Hepatic stellate cell (primary cell): ENCODE measurements at places on chromosomes 3 and 15.

DNA sequence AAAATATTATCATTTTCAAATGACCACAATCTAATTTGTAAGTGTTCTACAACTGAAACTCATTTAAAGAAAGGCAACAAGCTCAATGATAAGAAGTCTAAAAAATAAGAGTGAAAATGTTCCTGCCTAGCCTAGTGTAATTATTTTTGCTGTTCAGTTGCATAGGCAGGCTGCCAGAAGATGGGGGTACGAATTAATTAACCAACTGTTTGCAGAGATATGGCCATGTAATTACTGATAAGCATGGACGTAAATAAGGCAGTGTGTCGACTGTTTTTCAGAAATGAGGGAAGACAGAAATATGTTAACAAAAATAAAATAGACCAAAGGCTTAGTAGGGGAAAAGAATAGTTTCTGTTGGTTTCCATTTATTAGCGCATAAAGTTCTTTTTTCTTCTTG, 24.7 kb upstream of the SCAANT1 start:
- DNase-seq, result no peak

DNA sequence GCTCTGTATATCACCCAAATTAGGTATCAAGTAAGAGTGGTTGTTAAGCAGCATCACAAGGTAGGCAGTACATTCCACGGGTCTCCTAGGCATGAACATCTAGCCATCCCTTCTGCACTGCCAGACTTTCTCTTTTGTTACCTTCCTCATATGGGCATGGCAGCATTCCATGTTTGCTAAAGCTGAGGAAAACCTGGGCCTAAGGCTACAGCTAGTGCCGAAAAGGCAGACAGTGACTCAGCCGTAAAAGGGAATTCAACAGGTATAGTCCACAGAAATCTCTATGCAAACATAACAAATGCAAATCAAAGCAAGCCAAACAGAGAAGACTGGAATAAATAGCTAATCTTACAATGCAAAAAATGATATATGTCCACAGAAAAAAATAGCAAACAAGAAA, 645.4 kb downstream of the ZBBX start:
- no peak for DNase-seq

- DNase-seq, result no peak
Observed at GRCh38 chr3:126924458-126924857, 58.5 kb upstream of the PLXNA1 start.

DNA sequence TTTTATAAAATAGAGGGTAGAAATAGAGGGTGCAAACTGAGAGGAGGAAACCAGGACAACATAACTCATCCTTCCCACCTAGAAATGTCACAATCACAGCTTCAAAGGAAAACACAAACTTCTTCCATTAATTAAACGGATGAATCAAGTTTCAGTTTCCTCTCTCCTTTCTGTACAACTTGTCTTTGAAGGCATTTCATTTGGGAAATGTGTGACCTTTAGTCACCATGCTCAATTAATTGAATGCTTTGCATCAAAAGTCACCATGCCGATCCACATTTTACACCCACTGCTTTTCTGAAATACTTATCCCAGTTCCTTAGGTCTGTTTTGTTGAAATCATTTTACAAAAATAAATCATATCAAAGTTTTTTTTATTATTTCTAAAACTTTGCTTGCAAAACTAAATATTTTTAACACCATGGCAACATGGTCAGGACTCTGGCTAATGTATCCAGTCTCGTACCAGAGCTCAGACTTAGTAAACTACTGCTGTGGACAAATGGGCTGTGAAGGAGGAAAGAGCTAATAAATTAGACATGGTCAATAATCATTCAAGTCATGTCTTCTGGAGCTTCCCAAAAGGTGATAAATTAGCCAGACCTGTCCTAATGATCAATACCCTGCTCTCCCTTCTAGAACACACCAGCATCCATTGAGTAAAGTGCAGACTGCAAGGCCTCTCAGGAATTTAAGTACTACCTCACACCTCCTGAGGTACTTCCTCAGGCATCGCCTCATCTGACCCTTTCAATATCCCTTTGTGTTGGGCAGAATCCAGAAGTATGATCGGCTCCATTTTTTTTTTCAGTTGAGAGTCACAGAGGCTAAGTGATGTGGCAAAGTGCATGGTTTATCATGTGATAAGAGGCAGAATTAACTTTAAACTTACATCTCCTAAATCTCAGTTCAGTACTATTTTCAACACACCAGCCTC, 161.3 kb downstream of the GREM1 start:
- no peak for DNase-seq

- no peak for DNase-seq
Observed at GRCh38 chr3:197471221-197472010, 84.4 kb downstream of the BDH1 start.

GRCh38 chr15:50996641-50997040, 88.2 kb downstream of the AP4E1 start:
- no peak for DNase-seq

- DNase-seq, result no peak
Observed at GRCh38 chr15:73171711-73172110, 119.4 kb downstream of the NEO1 start.

DNA sequence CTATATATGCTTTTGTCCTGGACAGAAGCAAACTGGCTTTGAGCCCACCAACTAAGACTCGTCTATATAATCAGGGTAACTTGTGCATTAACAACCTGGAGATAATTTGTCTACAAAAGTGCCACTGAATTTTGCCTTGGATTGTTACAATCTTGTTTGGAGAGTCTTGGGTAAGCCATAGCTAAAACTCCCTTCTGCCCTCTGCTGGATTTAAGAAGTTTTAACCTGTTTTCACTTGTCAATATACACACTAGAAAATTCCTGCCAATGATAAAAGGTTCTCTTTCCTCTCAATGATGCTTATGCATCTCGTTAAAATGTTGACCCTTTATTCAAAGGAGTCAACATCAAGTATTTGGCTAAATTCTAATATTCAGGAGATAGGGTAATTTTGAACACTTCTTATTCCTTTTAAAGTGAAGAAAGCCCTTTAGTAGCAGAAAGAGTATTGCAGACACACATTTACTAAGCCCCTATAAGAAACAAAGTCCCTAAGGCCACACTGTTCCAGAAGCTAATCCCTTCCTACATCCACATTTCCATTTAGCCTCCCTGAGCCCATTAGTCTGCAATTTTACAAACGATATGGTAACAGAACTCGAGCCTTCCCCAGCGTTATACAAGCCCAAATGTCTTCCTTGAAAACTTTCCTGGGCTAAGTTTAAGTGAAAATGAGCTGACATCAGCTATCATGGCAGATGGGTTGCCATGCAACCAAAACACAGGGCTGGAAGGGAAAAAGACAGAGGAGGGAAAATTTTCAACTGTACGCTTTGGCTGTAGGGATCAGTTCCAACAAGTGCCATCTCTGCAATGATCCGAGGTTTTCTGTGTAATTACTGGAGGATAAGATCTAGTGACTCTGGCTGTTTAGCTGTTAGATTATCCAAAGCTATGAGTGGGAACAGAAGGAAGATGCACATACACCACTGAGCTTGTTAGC, 75.9 kb upstream of the FGF12 start:
- peak; percentile 36 for DNase-seq

- DNase-seq, result peak; percentile 41
Observed at GRCh38 chr3:171088964-171089754, 62.6 kb upstream of the SLC2A2 start.
